ENCODE measurements at places on chromosomes 3 and 15.

DNA sequence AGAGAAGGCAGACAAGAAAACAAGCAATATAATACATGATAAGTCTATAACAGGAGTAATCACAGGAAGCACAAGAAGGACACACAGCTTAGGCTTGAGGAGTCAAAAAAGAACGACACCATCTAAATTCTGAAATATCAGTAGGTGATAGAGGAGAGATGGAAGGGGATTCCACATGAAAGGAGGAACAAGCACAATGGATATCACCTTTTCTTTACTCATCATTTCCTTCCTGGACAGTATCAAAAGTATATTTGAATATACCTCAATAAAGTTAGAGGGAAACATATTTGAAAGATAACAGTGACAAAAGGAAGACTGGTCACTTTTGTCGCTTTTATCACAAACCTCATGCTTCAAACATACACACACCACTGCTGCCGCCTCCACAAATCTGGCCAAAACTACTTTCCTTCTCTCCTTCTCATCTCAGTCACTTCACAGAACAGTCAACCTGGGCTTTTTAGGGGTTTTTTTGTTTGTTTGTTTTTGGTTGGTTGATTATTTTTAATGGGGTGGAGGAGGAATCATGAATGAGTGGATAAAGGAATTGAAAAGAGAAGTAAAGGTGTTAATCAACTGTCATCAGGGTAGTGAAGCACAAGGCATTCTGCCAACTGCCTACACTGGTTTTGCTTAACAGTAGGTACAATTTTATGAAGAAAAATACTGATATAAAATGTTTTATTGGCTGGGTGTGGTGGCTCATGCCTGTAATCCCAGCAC, 18.5 kb downstream of the DENND4A start:
- DNase-seq = no peak

GRCh38 chr3:51353131-51353530, 32.0 kb upstream of the MANF start:
- DNase-seq = no peak

DNA sequence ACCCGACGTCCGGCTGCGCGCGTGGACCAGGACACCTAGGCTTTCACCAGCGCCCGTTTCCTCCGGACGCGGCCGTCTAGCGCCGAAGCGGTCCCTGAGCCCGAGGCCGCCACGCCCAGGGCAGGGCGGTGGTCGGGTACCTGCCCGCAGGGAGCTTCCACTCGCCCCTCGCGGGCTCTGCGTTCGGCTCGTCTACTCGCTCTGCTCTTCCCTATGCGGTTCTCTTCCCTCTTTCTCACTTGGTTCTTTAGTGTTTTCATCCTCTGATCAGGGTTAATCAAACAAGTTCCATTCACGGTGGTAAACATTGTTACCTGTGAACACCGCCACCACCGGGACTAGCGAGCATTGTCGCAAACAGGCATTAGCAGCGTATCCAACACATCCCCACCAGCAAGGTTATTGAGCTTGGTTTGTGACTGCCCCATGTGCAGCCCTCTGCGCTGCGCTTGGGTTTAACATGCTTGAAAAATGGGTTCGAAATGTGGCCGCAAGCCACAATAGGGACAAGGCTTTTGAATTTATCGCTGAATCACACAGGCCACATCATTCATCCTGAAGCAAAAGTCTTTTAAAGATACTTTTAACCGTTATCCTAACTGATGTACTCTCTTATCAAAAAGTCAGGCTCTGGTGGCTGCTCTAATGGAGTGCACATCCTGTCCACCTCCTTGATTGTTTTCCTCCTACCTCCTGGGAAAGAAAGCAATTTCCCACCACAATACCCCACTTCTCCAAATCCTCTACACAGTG, 843 bp upstream of the CD47 start:
- DNase-seq = no peak

DNA sequence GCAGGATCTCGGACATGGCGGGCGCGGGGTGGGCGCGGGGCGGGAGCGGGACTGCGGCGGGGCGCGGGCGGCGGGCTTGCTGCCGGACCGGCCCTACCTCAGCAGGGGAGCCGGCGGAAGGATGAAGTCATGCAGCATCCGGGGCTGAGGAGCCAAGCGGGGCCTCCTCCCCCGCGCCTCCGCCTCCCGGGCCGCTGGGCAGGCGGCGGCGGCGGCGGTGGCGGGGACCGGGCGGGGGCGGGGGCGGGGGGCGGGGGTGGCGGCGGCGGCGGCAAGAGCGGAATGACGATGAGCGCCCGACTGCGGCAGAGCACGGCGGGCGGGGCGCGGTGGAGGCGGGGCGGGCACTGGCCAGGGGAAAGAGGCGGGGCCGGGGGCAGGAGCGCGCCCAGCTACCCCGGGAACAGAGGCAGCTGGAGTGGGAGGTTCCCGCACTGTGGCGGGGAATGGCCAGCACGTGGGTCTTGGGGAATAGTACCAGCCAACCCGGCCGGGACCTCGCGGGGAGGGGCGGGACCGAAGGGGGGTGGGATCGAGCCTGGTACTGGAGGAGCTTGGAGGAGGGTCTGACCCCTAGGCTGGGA, at the start of gene CAMK2N2:
Gene CAMK2N2, minus strand, starts transcription at position 284 of the 584 bp plus-strand sequence. Its CDS starts 268 bp downstream, at position 16.
- peak; percentile 28 for DNase-seq

DNA sequence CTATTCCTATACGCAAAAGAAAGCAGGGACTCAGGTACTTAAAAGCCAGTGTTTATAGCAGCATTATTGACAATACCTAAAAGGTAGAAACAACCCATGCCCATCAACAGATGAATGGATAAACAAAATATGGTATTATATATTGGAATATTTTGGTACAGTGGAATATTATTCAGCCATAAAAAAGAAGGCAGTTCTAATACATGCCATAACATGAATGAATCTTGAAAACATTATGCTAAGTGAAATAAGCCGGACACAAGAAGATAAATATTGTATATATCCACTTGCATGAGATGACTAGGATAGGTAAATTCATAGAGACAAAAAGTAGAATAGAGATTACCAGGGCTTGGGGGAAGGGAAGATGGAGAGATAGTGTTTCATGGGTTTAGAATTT, 9.2 kb downstream of the FNDC3B start:
- DNase-seq = no peak

DNA sequence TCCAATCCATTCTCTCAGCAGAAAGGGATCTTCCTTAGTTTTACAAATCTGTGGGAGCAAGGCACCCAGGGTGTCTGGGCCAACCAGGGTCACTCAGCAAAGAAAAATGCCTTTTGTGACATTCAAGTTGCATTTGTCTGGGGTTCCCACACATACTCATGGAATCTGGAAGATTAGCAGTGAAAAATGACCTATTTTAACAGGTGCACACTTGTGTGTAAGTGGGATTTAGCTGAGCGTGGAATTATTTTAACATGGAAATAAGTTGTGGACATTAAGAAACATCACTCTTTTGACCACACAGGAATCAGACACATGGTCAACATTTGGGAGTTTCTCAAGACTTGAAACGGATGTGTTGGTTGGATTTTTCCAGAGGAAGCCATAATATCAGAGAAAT, 234.9 kb downstream of the OPA1 start:
- DNase-seq = no peak

DNA sequence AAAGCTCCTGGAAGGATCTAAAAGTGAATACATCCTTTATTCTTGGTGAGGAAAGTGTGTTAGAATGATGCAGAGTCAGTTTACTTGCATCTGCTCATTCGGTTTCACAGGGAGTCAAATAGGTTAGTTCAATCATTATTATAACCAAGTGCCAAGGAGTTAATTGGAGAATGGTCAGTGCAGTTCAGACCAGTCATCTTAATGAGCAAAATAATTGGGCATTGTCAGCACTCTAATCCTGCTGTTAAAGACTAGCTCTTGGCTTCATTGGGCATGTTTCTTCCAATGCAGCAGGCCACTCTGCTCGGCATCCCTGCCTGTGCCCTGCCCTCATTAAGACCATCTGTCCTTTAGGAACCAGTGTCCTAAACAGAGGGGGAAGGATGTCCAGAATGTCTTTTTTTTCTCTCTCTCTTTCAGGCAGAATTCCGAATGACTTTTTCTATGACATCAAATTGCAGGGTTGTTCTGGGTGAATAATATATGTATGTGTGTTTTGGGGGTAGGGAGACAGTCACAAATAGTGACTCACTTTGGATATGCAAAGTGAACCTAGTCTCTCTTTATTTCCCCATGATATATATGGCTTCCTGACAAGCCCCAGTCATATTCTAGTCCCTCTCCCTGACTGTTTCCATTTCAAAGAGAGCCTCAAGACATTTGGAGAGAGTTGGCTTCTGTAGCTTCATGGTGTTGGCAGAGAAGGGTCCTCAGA, 205.4 kb upstream of the TRIM42 start:
- DNase-seq = no peak

- no peak for DNase-seq
Measured at GRCh38 chr3:36701249-36701572, 63.1 kb downstream of the DCLK3 start.

- no peak for DNase-seq
Measured at GRCh38 chr3:135929670-135930069, 35.9 kb upstream of the PPP2R3A start.

All from activated T-cell treated with anti-CD3 and anti-CD28 coated beads for 24 hours (primary cell).